ENCODE measurements at places on chromosomes 2 and 18.

DNA sequence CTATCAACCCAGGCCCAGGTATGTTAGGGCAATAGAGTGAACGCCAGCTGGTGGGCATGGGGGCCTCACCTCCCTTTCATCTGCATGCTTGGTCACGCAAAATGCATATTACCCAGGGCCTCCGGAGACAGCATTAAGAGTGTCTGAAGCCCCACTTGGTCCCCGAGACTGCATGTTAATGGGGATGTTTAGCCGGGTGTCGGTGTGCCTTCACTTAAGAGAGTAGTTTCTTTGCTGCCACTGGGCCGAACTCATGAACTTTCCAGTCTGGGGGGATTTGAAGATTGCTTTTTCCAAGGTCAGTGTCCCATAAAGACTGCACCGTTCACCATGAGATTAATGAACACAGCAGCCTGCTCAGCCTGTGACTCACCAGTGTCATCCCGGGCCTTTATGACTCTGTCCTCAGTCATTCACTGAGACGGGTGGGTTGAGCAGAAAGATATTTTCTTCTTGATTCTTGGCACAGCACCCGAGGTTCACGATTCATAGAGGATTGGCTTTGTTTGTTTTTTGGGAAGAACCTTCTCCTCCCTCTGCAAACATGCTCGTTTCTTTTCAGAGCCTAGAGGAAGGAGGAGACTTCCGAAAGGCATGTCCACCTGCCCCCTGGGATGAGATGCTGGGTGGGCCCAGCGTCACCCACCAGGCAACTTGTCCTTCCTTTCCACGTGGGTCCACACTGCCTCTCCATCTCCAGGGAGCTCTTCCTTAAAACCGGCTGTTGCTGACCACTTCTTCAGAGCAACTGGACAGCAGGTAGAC lies 199.1 kb downstream of the GLI2 start:
- no peak for DNase-seq

- peak; percentile 14 for DNase-seq
These were observed 90.3 kb downstream of the OLA1 start for GRCh38 chr2:174158003-174158402.

GRCh38 chr2:70204452-70204851 lies 13.6 kb upstream of the C2orf42 start:
- DNase-seq: no peak

DNA sequence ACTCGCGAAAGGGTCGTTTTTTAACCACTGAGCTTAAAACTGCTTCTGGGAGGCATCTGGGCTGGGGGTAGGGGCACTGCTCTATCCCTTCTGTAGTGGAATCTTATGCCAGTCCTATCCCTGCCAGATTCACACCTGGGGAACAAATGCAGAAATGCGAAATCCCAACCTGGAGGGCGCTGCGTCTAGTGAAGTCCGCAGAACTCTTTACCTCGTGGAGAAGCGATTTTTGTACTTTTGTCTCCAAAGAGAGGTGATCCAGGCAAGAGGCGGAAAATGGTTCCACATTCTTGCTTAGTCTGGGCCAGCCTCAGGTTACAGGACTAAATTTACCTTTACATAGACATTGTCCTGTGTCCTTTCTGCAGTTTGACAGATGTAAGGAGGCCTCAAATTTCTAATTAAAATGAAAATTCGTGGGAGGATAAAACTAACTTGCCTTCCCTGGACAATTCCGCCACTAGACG lies 10.4 kb downstream of the TBR1 start:
- no peak for DNase-seq

GRCh38 chr2:46030330-46030729 lies 266.9 kb upstream of the EPAS1 start:
- no peak for DNase-seq

GRCh38 chr18:48027401-48027963 lies 97.0 kb upstream of the SMAD2 start:
- no peak for DNase-seq
